HFFc6 (cell line): ENCODE measurements at places on chromosomes 5 and 9. TPM values are rescaled to one million over a fixed set of nuclear protein-coding genes. Genes with fewer than 3 reads are reported as not detected.
A peak's percentile ranks its signal among the peaks of the same experiment; 100 is the strongest.

GRCh38 chr5:72525816-72526215 is 18.6 kb upstream of the ZNF366 start:
- peak; percentile 92 for DNase-seq
- peaks cover 23% of the 10 kb centered on the region for H3K4me1 ChIP-seq
- no peak overlapping the region for H3K4me3 ChIP-seq
- peak overlapping the region; percentile 76 for H3K27ac ChIP-seq
- H3K36me3 ChIP-seq = 0 out of 2 replicates have a peak, but pooled peaks cover 9% of the 10 kb centered on the region

- H3K4me1 ChIP-seq = no peaks in the 10 kb centered on the region
- no peak overlapping the region for H3K4me3 ChIP-seq
- DNase-seq = no peak
Observed at GRCh38 chr5:113425909-113426308, 8.9 kb downstream of the TSSK1B start.

- H3K4me1 ChIP-seq = peaks cover 56% of the 10 kb centered on the region
- no peaks in the 10 kb centered on the region for H3K27me3 ChIP-seq
- DNase-seq = peak; percentile 95
- no peaks in the 10 kb centered on the region; the same call in 1 of the 2 replicates for H3K36me3 ChIP-seq
Observed at GRCh38 chr5:137220523-137220927, 278.6 kb downstream of the SPOCK1 start.

GRCh38 chr5:90940227-90940995 is 381.8 kb downstream of the ADGRV1 start:
- no peak overlapping the region for H3K27ac ChIP-seq
- no peak overlapping the region for H3K4me3 ChIP-seq
- no peak for DNase-seq
- H3K27me3 ChIP-seq = no peaks in the 10 kb centered on the region
- no peaks in the 10 kb centered on the region for H3K36me3 ChIP-seq

DNA sequence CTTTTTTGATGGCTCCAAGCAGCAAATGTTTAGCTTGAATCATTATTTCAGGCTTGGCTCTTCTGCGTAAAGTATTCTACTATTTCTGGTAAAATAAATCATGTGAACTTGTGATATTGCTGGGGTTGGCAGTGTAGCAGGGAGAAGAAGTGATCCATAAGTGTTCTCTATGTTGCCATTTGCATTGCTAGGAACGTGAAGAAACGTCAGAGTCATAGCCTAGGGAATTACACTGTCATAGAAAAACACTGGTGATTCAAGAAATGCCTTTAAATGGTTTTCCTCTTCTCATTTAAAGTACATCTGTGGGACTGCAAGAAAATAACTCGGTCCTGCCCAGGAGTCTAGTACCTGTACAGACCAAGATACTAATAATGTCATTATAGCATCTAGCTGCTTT is 162.3 kb downstream of the PBX3 start:
- peaks cover 88% of the 10 kb centered on the region for H3K4me1 ChIP-seq
- DNase-seq = no peak
- H3K4me3 ChIP-seq = no peak overlapping the region

DNA sequence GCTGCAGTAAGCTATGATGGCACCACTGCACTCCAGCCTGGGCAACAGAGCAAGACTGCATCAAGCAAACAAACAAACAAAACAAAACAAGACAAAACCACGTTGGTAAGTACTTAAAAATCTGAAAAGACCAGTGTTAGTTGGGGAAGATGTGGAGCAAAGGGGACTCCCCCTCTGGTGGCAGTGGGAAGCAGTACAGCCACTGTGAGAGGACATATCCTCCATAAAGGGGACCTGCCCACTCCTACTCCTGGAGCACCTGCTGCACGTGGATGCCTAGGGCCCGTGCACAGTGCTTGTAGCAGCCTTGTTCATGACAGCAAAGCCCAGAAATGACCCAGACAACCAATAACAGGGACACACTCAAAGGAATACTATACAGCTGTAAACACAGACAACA is 17.0 kb upstream of the IPPK start:
- H3K27me3 ChIP-seq = no peaks in the 10 kb centered on the region; the same call in none of the 2 replicates
- H3K36me3 ChIP-seq = peaks cover 11% of the 10 kb centered on the region
- no peak overlapping the region for H3K4me3 ChIP-seq
- H3K4me1 ChIP-seq = no peaks in the 10 kb centered on the region
- no peak for DNase-seq

GRCh38 chr9:33153666-33154065 is 13.5 kb downstream of the B4GALT1 start:
- no peak overlapping the region for H3K27ac ChIP-seq
- no peak overlapping the region for H3K4me3 ChIP-seq
- no peak for DNase-seq

- H3K4me1 ChIP-seq = peaks cover 19% of the 10 kb centered on the region
- H3K4me3 ChIP-seq = no peak overlapping the region
- peaks cover 14% of the 10 kb centered on the region for H3K36me3 ChIP-seq
- H3K27me3 ChIP-seq = no peaks in the 10 kb centered on the region; the same call in none of the 2 replicates
- H3K27ac ChIP-seq = 0 out of 2 replicates have a peak overlapping the region, but pooled peaks have one; percentile 11
Observed at GRCh38 chr9:112820881-112821280, 69.8 kb downstream of the SLC46A2 start.

GRCh38 chr5:139686706-139687441 is 38.7 kb downstream of the CXXC5 start:
- H3K4me1 ChIP-seq = peaks cover 28% of the 10 kb centered on the region
- H3K27me3 ChIP-seq = peaks cover 12% of the 10 kb centered on the region
- H3K36me3 ChIP-seq = peaks cover 11% of the 10 kb centered on the region
- H3K27ac ChIP-seq = no peak overlapping the region
- no peak for DNase-seq

DNA sequence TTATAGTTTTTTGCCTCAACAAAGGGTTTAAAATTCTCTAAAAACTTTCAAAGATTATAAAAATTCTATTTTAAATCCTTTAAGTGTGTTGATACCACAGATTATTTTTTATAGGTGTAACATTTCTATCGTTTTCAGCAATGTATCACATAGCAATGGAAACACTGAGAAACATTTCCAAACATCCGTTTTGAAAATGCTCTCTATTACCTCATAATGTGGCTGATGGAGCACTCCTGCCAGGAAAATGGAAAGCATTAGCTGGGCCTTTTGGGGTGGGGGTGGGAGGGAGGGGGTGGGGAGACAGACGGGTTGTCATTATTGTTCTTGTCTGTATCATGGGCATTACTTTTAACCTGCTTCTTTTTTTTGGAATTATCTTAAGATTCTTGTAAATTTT is 516.5 kb downstream of the ACTL7B start:
- no peaks in the 10 kb centered on the region for H3K4me1 ChIP-seq
- H3K27ac ChIP-seq = no peak overlapping the region
- peaks cover 2% of the 10 kb centered on the region; the same call in 1 of the 2 replicates for H3K27me3 ChIP-seq
- no peak overlapping the region for H3K4me3 ChIP-seq

- H3K4me1 ChIP-seq = no peaks in the 10 kb centered on the region
- no peaks in the 10 kb centered on the region for H3K27me3 ChIP-seq
- no peaks in the 10 kb centered on the region for H3K36me3 ChIP-seq
Observed at GRCh38 chr5:103862398-103862797, 299.8 kb upstream of the NUDT12 start.

GRCh38 chr9:93650448-93650847 is 74.1 kb downstream of the PHF2 start:
- H3K36me3 ChIP-seq = peaks cover 5% of the 10 kb centered on the region
- no peak overlapping the region for H3K27ac ChIP-seq
- DNase-seq = no peak
- H3K27me3 ChIP-seq = peaks cover 3% of the 10 kb centered on the region

GRCh38 chr9:13616491-13617035 is 337.1 kb upstream of the MPDZ start:
- no peak for DNase-seq
- H3K36me3 ChIP-seq = no peaks in the 10 kb centered on the region
- no peaks in the 10 kb centered on the region for H3K4me1 ChIP-seq
- no peaks in the 10 kb centered on the region for H3K27me3 ChIP-seq
- no peak overlapping the region for H3K4me3 ChIP-seq

GRCh38 chr5:159128070-159128541 is 28.4 kb upstream of the EBF1 start:
- DNase-seq = no peak
- peaks cover 11% of the 10 kb centered on the region for H3K4me1 ChIP-seq
- H3K4me3 ChIP-seq = no peak overlapping the region
- H3K27ac ChIP-seq = no peak overlapping the region
- 0 out of 2 replicates have a peak, but pooled peaks cover 4% of the 10 kb centered on the region for H3K36me3 ChIP-seq

GRCh38 chr9:72646061-72646460 is 124.7 kb downstream of the TMC1 start:
- no peaks in the 10 kb centered on the region for H3K27me3 ChIP-seq
- H3K36me3 ChIP-seq = no peaks in the 10 kb centered on the region
- DNase-seq = no peak
- no peak overlapping the region for H3K27ac ChIP-seq

DNA sequence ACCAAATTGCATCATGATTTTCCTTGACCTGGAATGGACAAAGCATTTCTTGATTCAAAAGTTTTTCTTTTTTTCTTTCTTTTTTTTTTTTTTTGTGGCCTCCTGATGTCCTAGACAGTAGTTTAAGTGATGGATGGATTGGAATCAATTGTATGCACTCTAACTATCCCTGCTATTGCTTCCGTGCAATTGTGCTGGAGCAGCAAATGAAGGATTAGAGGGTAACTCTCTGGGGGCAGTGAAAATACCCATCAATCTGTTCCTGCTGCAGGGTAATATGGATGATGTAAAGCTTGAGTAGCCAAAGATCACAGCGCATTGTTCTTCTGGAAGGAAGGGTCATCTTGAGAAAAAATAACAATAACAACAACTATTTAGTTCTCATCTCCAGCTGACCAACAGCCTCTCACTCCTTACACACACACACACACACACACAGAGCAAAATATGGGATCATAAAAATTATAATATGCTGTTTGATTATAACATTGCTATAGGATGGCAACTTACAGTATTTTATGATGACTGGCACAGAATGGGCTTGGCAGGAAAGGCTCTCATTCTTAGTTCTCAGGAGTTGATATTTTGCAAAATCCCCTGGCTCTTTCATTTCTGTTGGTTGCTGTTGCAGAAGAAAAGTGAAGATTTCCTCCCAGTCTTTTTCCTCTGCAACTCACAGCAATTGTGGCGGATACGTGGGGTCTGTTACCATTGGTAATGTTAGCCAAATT is 160.9 kb upstream of the DMAC1 start:
- no peaks in the 10 kb centered on the region for H3K4me1 ChIP-seq
- H3K27ac ChIP-seq = no peak overlapping the region
- H3K36me3 ChIP-seq = no peaks in the 10 kb centered on the region
- no peak for DNase-seq
- no peak overlapping the region for H3K4me3 ChIP-seq
- no peaks in the 10 kb centered on the region for H3K27me3 ChIP-seq

- no peak overlapping the region for H3K4me3 ChIP-seq
- DNase-seq = no peak
- H3K27ac ChIP-seq = no peak overlapping the region
- no peaks in the 10 kb centered on the region for H3K36me3 ChIP-seq
- peaks cover 46% of the 10 kb centered on the region for H3K27me3 ChIP-seq
Observed at GRCh38 chr5:133844836-133845235, 123.6 kb downstream of the C5orf15 start.

GRCh38 chr9:21988056-21988990 is 5.9 kb downstream of the CDKN2A start:
- peaks cover 15% of the 10 kb centered on the region for H3K36me3 ChIP-seq
- H3K27me3 ChIP-seq = peaks cover under 1% of the 10 kb centered on the region; the same call in 1 of the 2 replicates
- H3K27ac ChIP-seq = peak overlapping the region; percentile 96

- H3K36me3 ChIP-seq = no peaks in the 10 kb centered on the region
- DNase-seq = no peak
- peaks cover 7% of the 10 kb centered on the region for H3K4me1 ChIP-seq
- H3K27ac ChIP-seq = no peak within 1 kb of the TSS
- peaks cover 13% of the 10 kb centered on the region for H3K27me3 ChIP-seq
Observed at GRCh38 chr5:149944666-149945065, at the start of gene PDE6A. PDE6A (minus strand) TSS chr5:149944793; CDS start chr5:149944673, 120 bp downstream.

DNA sequence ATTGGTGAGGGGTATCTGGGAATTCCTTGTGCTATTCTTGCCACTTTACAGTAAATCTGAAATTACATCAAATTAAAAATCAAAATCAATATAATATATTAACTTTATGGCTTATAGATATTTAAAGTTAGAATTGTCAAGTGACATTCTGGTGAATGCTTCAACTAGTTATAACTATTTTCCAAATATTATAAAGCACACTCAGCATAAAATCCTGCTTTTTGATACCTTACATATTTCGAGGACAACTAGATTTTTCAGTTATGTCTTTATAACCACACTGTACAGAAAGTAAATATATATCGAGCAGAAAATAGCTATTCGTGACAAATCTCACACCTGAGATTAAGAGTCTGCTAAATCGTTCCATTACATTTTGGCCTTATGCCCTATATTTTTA is 210.2 kb downstream of the PDE4D start:
- H3K27ac ChIP-seq = no peak overlapping the region
- peaks cover 5% of the 10 kb centered on the region; the same call in 1 of the 2 replicates for H3K27me3 ChIP-seq
- DNase-seq = no peak
- H3K4me3 ChIP-seq = no peak overlapping the region

- peaks cover 40% of the 10 kb centered on the region for H3K4me1 ChIP-seq
- H3K27me3 ChIP-seq = peaks cover 5% of the 10 kb centered on the region
- H3K27ac ChIP-seq = peak overlapping the region; percentile 91
- H3K36me3 ChIP-seq = peaks cover 35% of the 10 kb centered on the region
- H3K4me3 ChIP-seq = peak overlapping the region; percentile 97
Observed at GRCh38 chr9:93451849-93452709, 594 bp downstream of the FAM120A start.

GRCh38 chr5:160835818-160836528 is 16.0 kb downstream of the ATP10B start:
- DNase-seq = no peak
- no peak overlapping the region for H3K4me3 ChIP-seq
- H3K27ac ChIP-seq = no peak overlapping the region
- no peaks in the 10 kb centered on the region for H3K27me3 ChIP-seq

The HSPB3 gene
- 2.8 to 9.6 TPM (median 5.7 TPM) in 3 replicates for total RNA-seq

The FAM221B gene
- total RNA-seq = not detected in 3 replicates

The OLFML2A gene
- 0.57 and 0.76 TPM in 2 replicates for total RNA-seq

The MEIKIN gene
- not detected in 3 replicates for total RNA-seq

The HTR1A gene
- total RNA-seq = not detected in 3 replicates

The RNF145 gene
- 65.7 to 83.4 TPM (median 78.1 TPM) in 3 replicates for total RNA-seq

The DOCK2 gene
- total RNA-seq = 3.4 to 4.9 TPM (median 4.7 TPM) in 3 replicates

The HRCT1 gene
- total RNA-seq = 3.3 to 3.7 TPM (median 3.4 TPM) in 3 replicates

The BARHL1 gene
- total RNA-seq = not detected in 3 replicates

The TMEM252 gene
- not detected in 3 replicates for total RNA-seq

The SLC28A3 gene
- 0.35 to 0.58 TPM (median 0.56 TPM) in 3 replicates for total RNA-seq

The CER1 gene
- total RNA-seq = not detected in 3 replicates

The SLC6A7 gene
- not detected in 3 replicates for total RNA-seq
